ENCODE measurements at places on chromosomes 1 and 21.

- no peak for DNase-seq
These were observed 1388.8 kb downstream of the AMY1C start for GRCh38 chr1:105138458-105138893.

GRCh38 chr1:162902416-162902815 lies 41.4 kb upstream of the CCDC190 start:
- DNase-seq = no peak

DNA sequence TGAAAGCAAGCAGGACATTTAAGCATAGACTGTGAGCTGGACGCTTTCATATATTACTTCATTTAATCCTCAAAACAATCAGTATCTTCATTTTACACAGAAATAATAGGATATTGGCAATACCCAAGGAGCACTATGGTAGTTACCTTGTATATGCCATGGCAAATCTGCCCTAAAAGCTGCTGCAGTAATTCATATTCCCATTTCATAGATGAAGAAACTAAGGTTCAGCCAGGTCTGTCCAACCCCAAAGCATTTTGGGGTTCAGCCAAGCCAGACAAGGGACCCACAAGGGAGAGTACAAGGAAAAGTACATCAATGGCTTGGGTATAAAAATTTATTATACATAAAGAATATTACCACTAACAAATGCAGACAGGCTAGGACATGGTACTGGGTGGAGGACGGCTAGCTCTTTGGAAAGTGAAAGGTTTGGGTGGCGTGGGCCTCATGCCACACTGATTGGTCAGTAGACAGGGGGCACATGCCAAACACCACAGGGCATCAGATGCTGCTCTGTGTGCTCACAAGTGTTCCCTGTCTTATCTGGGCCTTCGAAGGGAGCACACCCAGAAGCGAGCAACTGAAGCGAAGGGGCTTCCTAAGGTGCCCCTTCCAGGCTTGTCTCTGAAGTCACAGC lies 23.9 kb upstream of the PTAFR start:
- no peak for DNase-seq

DNA sequence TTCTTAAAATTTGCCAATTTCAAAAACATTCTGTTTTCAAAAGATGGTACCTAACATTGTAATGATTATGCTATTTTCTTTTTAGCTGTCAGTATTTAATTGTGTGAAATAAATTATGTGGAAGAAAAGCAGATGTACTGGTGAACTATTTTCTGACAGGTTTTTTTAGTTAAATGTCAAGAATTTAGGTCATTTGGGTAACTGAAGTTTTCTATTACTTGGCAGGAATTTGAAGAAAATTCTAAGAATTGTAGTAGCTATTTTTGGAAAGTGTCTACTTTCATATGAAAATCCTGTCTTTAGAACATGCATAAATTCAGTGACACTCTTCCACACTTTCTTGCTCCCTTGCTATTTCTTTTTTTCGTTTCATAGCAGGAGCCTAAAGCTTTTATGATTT lies 28.5 kb upstream of the PTPRC start:
- no peak for DNase-seq

DNA sequence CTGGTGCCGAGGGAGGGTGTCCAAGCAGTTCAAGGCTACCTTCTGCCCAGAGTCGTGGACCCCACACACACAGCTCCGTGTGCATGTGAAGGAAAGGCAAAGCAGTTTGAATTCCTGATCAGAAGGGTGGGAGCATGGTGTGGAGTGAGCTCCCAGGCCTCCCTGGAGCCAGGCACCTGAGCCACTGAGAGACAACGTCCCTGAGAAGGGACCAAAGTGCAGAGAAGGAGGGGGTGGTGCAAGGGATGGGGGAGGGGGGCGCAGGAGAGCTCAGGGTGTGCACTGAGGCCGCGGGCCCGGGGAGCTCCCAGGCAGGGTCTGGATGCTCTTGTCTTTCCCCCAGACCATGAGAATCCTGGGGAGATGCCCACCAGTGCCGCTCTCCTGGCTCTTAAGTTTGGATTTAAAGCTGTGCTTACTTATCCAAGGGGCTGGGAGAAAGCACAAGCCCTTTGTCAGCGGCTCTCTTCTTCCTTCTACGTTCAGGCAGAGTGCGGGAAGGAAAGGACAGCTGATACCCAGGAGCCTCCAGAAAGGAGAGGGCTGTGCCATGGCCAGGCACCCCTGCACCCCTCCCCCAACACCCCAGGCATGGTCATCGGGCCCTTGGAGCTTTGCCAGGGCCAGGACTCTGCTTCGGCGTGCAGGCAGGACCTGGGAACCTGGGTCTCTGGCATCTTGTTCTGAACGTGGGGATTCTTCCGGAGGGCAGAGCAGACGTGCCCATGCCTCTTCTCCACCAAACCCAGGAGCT lies 24.1 kb downstream of the ACTA1 start:
- no peak for DNase-seq

- no peak for DNase-seq
These were observed 2.1 kb downstream of the POU3F1 start for GRCh38 chr1:38044221-38045215.

Data from HS-5 (cell line).